ACHN (cell line): ENCODE measurements at places on chromosomes 6 and 20.

DNA sequence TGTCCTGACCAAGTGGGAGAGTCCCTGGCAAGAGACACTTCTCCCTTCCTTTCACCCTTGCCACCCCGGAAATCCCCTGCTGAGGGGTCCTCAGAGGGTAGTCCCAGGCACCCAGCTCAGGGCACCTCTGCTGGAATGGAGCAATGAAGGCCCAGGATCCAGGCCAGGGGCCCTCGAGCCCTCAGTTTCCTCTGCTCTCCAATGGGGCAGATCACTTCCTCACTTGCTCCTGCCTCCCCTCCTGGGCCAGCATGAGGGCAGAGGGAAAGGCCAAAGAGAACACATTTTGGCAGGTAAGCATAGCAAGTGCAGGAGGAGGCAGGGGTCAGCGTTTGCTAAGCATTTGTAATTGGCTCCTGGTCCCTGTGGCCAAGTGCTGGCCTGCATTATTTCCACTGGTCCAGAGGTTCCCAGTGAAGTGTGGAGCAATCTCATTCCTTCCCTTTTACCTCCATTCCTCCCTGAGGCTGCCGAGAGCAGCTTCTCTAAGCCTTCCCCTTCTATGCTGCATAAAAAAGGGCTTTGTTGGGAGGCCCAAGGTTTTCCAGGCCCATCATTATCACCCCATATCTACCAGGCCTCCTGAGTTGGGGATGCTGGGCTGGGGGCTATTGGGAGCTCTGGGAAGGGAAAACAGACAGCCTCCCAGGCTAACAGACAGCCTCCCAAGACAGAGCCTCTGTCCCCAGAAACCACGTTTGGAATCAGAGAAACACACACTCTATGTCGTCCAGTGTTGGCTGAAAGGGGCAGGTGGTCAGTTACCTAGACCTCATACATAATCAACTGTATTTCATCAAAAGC, 28.8 kb upstream of the VEGFA start:
- DNase-seq = no peak

DNA sequence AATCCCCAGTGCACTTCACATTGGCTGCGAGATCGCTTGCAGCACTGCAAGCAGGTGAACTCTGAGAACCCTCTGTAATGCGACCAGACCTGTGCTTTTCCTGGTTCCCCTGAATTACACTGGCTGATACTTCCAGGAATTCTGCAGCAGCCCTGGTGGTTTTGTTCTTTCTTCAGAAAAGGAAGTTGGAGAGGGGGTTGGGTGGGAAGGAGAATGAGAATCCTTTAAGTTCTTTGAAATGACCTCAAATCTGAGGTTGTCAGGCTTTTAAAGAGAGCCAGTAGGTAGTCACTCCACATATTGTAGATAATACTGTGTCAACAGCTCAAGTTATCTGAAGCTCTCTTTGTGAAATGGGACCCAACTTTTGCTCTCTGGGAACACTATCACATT, 62.4 kb downstream of the GCNT2 start:
- DNase-seq = no peak

- DNase-seq = no peak
These were observed 49.6 kb upstream of the GFRAL start for GRCh38 chr6:55277646-55278045.

DNA sequence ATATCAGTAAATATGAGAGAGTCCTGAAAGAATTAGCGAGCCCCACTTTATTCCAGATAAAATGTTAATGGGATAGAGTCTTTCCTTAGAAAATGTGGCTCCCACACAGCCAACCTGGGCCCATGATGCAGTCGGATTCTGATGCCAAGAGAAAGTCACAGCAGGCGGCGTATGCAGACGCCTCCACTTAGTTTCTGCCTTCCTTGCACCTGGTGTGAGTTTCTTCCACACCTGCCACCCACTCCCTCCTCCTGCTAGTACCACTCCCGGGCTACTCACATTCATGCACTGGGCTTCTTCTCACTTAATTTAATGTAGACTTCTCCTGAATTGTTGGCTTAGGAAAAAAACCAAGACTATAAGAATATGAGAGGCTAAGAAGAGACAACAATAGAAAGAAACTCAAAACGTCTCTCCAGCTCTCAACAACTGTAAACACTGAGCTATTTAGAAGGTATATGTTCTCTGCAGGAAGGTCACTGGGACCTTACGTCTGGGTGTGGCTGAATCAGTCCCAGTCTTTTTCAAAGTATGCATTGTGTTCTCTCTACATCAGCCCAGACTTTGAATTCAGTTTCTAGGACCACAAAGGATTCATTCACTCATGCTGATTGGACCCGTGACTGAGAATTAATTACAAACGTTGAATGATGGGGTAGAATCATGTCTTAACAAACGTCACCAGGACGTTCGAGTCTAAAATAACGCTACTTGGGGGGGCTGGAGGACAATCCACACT, 70.4 kb downstream of the GCNT2 start:
- no peak for DNase-seq

GRCh38 chr6:152122434-152122833, 315.0 kb downstream of the ESR1 start:
- DNase-seq = no peak

GRCh38 chr6:140670021-140670420, 1295.6 kb upstream of the CITED2 start:
- DNase-seq = no peak

GRCh38 chr20:59736366-59736765, 132.0 kb downstream of the PHACTR3 start:
- DNase-seq = no peak

GRCh38 chr20:32232326-32232886, 24.7 kb downstream of the POFUT1 start:
- DNase-seq = no peak
